ENCODE measurements at places on chromosomes 5 and 9. TPM values are rescaled to one million over a fixed set of nuclear protein-coding genes. Genes with fewer than 3 reads are reported as not detected.

The SLC6A19 gene
- 0.49 TPM for total RNA-seq

The TAF1L gene
- not detected for total RNA-seq

The FCN2 gene
- total RNA-seq, result not detected

The GRIA1 gene
- total RNA-seq, result 2.3 TPM

The TLR4 gene
- total RNA-seq, result 0.06 TPM

GRCh38 chr5:39605145-39605544 is 180.4 kb upstream of the DAB2 start:
- no peak overlapping the region for H3K4me3 ChIP-seq
- H3K4me1 ChIP-seq, result peaks cover 2% of the 10 kb centered on the region
- DNase-seq, result no peak
- H3K36me3 ChIP-seq, result no peaks in the 10 kb centered on the region

- H3K4me1 ChIP-seq, result no peaks in the 10 kb centered on the region
- no peak overlapping the region for H3K4me3 ChIP-seq
- H3K27me3 ChIP-seq, result no peaks in the 10 kb centered on the region
- H3K27ac ChIP-seq, result no peak overlapping the region
- DNase-seq, result no peak
- H3K36me3 ChIP-seq, result no peaks in the 10 kb centered on the region
Observed at GRCh38 chr5:89301321-89302025, 418.5 kb upstream of the MEF2C start.

- H3K27ac ChIP-seq, result no peak overlapping the region
- peaks cover 9% of the 10 kb centered on the region for H3K4me1 ChIP-seq
- no peaks in the 10 kb centered on the region for H3K36me3 ChIP-seq
Observed at GRCh38 chr9:91134608-91135007, 227.1 kb downstream of the AUH start.

DNA sequence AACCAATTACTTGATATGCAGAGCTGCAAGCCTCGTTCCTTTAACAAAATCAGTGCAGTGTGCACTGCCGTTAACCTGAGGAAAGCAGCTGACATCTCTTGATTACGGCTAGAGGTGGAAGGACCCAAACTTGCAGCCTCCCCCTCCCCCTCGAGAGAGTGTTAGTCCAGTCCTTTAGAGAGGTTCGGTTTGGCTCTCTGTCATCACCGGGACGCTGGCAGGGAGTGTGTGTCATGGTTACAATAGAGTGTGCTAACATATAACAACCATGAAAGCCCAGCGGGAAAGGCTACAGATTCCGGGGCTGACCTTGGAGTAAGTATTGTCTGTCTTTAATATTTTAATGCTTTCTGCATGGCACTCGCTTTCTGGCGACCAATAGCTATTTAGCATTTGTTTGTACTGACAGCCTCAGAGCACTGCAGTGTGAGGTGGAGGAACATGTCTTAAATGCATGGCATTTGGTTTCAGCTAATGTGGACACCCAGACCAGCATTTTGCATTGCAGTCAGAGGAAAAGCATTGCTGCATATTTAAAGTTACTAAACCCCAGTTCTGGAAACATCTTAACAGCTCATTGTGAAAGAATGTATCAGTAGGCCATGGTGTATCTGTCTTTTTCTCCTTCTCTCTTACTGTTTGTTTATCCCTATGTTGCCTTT is 237.5 kb downstream of the CD180 start:
- H3K27me3 ChIP-seq, result no peaks in the 10 kb centered on the region
- no peaks in the 10 kb centered on the region for H3K36me3 ChIP-seq
- peak; percentile 77 for DNase-seq
- peaks cover 47% of the 10 kb centered on the region for H3K4me1 ChIP-seq

GRCh38 chr5:75337366-75338021 is 474 bp downstream of the HMGCR start:
- peak overlapping the region; percentile 72 for H3K4me3 ChIP-seq
- no peaks in the 10 kb centered on the region for H3K27me3 ChIP-seq
- no peaks in the 10 kb centered on the region for H3K36me3 ChIP-seq
- peaks cover 31% of the 10 kb centered on the region for H3K4me1 ChIP-seq
- DNase-seq, result peak; percentile 6

GRCh38 chr5:145680169-145680568 is 155.0 kb downstream of the PRELID2 start:
- no peak overlapping the region for H3K4me3 ChIP-seq
- peaks cover 5% of the 10 kb centered on the region for H3K4me1 ChIP-seq
- no peaks in the 10 kb centered on the region for H3K36me3 ChIP-seq
- no peak for DNase-seq
- H3K27me3 ChIP-seq, result no peaks in the 10 kb centered on the region
- H3K27ac ChIP-seq, result no peak overlapping the region

GRCh38 chr9:134515026-134515821 is 126.4 kb upstream of the COL5A1 start:
- no peak overlapping the region for H3K4me3 ChIP-seq
- H3K27ac ChIP-seq, result no peak overlapping the region
- no peaks in the 10 kb centered on the region for H3K36me3 ChIP-seq
- H3K4me1 ChIP-seq, result no peaks in the 10 kb centered on the region

GRCh38 chr5:43837996-43838395 is 235.0 kb downstream of the NNT start:
- DNase-seq, result no peak
- H3K4me1 ChIP-seq, result no peaks in the 10 kb centered on the region
- no peaks in the 10 kb centered on the region for H3K27me3 ChIP-seq
- no peak overlapping the region for H3K27ac ChIP-seq

DNA sequence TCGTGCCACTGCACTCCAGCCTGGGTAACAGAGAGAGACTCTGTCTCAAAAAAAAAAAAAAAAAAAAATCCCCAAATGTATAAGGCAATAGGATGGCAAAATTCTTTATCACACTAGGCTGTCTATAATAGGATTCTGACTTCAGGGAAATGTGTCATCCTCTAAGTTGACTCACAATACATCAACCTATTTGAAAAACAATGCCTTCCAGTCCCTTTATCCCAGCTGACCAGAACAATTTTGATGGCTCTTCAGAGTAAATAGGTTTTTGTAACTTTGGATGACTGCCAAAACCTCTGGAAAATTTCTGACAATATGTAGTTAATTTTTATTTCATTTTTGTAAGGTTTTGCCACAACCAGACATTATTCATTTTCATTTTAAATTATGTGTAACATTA is 184.1 kb downstream of the CCDC192 start:
- no peak overlapping the region for H3K27ac ChIP-seq
- no peaks in the 10 kb centered on the region for H3K4me1 ChIP-seq
- H3K4me3 ChIP-seq, result no peak overlapping the region

DNA sequence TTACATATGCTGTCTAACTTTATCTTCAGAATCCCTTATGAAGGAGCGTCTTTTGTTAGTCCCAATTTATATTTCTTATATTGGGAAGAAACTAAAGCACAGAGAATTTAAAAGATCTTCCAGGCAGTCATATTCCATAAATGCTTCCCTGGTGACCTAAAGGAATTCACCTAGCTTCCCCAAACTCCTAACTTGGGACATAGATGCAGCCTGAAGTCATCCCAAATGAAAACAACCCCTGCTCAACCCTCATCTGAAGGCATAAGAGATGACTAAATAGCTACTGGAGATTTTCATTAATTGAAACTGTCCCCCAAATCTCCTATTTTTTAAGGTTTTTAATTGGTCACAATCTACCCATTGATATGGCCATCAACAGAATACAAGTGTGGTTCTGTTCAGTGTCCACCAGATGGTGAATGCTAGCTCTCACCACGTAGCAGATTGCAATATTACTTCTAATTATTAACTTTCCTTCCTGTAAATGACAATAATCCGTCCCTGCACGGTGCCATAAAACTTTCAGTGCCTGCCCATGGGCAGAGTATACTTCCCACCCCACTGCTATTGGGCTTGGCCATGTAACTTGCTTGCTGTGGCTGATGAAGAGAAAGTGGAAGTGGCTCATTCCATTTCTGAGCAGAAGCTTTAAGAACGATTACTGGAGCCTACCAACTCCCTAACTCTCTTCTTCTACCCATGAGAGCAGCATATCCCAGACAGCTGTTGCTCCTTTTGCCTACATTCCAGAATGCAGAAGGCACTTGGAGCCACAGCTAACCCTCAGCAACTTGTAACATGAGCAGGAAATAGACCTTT is 18.7 kb downstream of the PRUNE2 start:
- no peaks in the 10 kb centered on the region for H3K4me1 ChIP-seq
- H3K36me3 ChIP-seq, result no peaks in the 10 kb centered on the region
- no peak for DNase-seq
- no peak overlapping the region for H3K27ac ChIP-seq

- peaks cover 22% of the 10 kb centered on the region for H3K4me1 ChIP-seq
- no peak for DNase-seq
- H3K27me3 ChIP-seq, result no peaks in the 10 kb centered on the region
- peaks cover 15% of the 10 kb centered on the region for H3K36me3 ChIP-seq
- H3K4me3 ChIP-seq, result no peak overlapping the region
Observed at GRCh38 chr9:131257266-131258025, 18.9 kb downstream of the FAM78A start.

- no peak overlapping the region for H3K27ac ChIP-seq
- no peak for DNase-seq
- H3K27me3 ChIP-seq, result no peaks in the 10 kb centered on the region
- H3K4me3 ChIP-seq, result no peak overlapping the region
- H3K4me1 ChIP-seq, result peaks cover 31% of the 10 kb centered on the region
Observed at GRCh38 chr5:129717751-129718310, 30.1 kb upstream of the MINAR2 start.

- H3K27ac ChIP-seq, result no peak overlapping the region
- DNase-seq, result no peak
- no peaks in the 10 kb centered on the region for H3K4me1 ChIP-seq
- no peaks in the 10 kb centered on the region for H3K36me3 ChIP-seq
- no peak overlapping the region for H3K4me3 ChIP-seq
- H3K27me3 ChIP-seq, result no peaks in the 10 kb centered on the region
Observed at GRCh38 chr5:74587890-74588289, 52.6 kb downstream of the ENC1 start.

- no peaks in the 10 kb centered on the region for H3K4me1 ChIP-seq
- H3K36me3 ChIP-seq, result no peaks in the 10 kb centered on the region
- H3K27ac ChIP-seq, result no peak overlapping the region
Observed at GRCh38 chr9:134938346-134939079, 20.8 kb upstream of the FCN1 start.

Data from cardiac muscle cell (in vitro differentiated cells and primary cell).